GM04503 (cell line): ENCODE measurements at places on chromosomes 4 and X.

GRCh38 chr4:2728806-2729532 lies 27.2 kb downstream of the TNIP2 start:
- no peak for DNase-seq

GRCh38 chrX:85223359-85223758 lies 20.2 kb downstream of the SATL1 start:
- DNase-seq, result no peak

GRCh38 chr4:2874861-2875260 lies 31.2 kb downstream of the ADD1 start:
- DNase-seq, result no peak

DNA sequence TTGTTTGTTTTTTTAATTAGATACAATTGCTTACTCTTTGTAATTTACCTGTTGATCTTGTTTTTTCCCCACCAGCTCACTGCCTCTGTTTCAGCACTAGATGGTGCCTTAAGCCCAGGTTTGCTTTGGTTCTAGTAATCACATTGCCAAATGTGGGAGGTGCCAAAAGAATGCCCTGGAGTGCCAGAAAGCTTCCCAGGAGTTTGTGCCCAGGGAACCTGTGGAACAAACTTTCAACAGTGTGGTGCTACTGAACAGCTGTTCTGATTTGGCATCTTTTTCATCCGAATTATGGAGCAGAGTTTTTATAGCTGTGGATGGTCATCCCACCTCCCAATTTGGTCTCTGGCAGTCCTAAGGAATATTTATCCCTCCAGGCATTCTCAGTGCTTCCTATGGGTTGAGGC lies 1000.7 kb downstream of the STIM2 start:
- DNase-seq, result no peak

GRCh38 chrX:19912-20571 lies 261.1 kb upstream of the PLCXD1 start:
- no peak for DNase-seq

DNA sequence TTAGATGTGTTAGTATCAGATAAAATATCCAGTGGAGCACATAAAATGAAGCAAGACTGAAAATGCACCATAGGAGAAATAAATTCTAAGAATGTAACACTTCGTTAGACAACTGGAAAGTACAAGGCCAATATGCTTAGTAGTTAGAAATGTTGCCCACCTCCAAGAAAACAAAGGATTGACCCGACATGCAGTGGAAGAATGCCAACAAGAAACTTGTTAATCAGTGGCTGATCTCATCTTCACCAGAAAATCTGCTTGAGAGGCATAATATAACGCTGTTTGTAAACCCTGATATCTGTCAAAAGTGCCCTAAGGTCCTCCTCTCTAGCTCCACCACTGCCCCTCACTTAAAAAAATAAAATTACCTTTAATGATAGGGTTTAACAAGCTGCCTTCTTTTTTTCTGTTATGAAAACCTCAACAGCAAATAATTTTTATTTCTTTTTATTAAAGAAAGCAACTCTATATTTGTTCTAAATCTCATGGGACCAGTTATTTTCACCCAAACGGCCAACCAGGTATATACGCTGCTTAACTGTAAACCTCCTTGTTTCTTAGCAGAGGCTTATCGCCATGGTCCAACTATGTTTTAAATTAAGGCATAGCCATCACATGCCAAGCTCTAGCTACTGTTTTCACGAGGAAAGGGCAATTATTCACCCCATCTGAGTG lies 1.8 kb downstream of the RASGEF1B start:
- DNase-seq, result no peak

GRCh38 chr4:88752076-88752463 lies 54.4 kb upstream of the NAP1L5 start:
- DNase-seq, result no peak

DNA sequence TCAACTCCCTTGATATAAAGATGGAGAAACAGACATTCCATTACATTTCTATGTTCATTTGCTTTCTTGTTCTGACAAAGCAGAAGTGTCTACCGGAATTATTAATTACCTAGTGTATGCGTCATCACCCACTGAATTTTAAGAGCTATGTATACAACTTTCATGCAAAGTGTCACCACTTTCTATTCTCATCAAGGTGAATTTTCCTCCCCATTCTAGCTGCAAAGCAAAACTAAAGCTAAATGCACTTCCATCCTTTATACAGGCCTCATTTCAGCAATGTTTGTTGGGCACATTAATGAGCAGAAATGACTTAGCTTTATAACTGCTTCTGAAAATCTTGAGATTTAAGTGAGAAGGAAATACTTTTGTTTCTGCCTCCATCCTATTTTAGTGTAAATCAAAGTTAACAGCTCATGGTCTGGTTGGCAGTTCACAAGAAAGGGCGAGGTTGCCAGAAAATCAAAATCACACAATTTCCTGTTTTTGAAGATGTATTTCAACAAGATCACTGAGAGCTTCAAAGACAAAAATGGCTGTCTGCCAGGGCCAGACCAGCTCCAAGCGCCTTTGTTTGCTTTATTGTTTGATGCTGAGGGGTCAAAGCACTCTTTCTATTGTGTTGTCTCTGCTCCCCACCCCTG lies 7.2 kb upstream of the FAM9C start:
- DNase-seq, result no peak

DNA sequence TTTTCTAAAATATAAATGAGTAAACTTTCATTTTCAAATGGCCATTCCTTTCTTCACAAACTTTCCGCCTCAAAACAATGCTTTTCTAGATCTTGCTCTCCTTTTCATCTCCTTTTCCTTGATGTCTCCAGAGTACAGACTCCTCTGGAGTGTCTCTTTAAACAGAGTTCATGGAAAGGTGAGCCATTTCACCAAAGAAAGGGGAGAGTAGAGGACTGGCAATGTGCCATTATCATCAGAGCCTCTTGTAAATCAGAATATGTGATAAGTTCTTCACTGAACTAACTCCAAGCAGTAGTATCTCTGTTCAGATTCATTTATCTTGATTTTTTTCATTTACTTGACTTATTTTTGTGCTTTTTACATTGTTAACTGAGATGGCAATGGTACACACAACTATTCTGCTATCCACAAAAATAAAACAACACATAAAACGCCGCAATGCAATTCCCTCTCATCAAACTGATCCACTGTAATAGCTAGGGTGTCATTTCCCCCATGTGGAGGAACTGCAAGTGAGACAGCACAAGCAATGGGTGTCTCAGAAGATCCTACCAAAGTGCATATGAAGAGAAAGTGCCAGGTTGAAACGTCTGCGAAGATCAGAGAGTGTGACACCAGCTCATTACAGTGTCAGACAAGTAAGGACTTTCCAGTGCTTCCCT lies 125.4 kb downstream of the RASL11B start:
- DNase-seq, result no peak

DNA sequence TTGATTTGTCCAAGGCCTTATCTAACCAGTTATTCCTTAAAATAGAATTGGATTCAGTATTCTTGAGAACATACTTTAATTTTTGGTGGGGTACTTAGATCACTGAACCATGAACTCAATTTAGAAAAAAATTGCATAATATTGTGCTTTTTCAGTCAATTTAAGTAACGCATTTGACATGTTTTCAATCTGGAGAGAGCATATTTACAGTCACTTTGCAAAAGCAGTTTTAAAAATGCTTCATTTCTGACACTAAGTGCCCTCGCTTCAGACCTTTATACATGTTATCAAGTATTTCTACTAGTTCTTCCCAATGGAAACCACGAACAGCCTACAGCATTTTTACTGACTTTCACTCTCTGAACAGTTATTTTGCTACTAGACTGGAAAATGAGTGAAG lies 257.1 kb upstream of the NDST4 start:
- DNase-seq, result no peak

DNA sequence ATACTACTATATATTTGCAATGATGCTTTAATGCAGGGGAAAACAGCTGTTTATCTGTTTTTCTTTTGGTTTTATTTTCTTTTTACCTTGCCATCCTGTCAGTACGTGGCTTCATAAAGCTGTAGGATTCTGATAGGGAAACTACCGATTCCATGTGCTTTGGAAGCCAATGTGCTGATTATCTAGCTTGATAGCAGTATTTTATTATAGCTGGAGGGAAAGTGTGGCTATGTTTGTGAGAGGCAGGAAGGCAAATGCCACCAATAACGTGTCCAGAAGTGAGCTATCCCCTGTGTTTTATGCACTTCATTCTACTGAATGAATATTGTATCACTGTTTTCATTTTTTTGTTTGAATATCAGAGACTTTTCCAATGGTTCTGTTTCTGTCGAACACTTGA lies 43.7 kb downstream of the IL15 start:
- DNase-seq, result no peak

- DNase-seq, result no peak
Measured at GRCh38 chr4:140049024-140049848, 104.7 kb downstream of the MAML3 start.

DNA sequence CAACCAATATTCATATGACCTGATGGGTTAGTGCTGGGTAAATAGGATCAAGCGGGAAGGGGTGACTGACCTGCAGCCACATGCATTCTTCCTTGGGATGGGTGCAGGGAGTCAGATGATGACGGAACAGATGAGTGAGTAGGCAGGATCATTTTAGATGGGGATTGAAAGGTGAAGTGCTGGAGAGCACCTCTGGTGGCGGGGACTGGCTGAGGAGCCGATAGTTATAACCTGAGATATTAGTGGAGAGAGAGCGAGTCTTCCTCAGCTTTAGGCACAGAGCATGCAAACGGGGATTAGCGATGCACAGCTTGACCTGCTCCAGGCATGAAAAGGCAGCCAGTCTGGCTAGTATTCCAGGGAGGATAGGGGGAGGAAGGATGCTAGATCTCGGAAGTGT lies 99.1 kb downstream of the AFF1 start:
- DNase-seq, result no peak

GRCh38 chr4:7043284-7044136 lies at the start of gene TADA2B:
TADA2B (plus strand) TSS chr4:7043372; CDS start chr4:7043580, 208 bp downstream.
- DNase-seq, result no peak

DNA sequence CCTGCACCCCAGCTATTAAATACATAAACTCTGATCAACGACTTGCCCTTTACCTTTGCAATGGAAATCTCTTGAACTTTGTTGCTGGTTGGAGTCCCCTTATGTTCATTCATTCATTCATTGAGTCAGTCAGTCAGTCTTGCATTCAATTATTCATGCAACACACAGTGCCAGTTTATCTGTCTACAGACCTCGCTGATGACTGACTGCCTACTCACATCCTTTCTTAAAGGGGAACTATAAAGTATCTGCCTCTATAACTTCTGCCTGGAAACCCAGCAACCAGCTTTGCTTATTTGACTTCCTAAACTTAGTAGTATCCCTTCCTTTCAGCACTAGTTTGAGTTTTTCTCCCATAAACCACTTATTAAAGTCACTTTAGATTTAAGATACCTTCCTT lies 620.8 kb upstream of the ADGRL3 start:
- no peak for DNase-seq

- no peak for DNase-seq
Measured at GRCh38 chrX:41781500-41781899, 57.5 kb downstream of the GPR82 start.

DNA sequence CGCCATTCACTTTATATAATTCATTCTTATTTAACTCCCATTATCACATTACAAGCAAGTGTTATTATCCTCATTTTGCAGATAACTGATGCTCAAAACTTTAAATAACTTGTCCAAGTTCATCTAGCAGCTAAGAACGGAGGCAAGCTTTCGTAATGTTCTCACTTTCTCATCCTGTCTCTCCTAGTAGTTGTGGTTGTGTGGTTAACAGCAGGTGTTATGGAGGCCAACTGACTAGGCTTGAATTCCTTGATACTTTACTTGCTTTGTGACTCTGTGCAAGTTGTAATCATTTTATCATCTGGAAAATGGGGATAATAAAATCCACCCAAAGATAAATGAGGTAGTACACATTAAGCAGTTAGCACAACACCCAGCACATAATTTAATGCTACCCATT lies 109.9 kb upstream of the PTPN13 start:
- no peak for DNase-seq

GRCh38 chr4:65658117-65658516 lies 12.2 kb downstream of the EPHA5 start:
- DNase-seq, result no peak

DNA sequence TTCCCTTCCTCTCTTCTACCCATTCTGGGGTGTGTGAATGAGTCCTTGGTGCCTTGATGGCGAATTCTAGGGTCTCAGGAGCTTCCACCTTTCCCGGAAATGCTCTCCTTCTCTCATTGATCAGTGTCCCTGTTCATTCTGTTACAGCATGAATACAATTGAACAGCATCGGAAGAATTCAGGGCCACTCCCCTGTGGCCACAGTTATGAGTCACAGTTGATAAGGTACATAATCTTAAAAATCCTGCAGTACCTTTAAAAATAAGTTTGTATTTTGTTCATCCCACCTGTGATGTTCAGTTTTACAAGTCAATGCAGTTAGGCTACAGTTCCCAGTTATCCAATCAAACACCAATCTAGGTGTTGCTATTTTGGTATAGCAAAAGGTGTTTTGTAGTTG lies 47.3 kb upstream of the FAM9A start:
- no peak for DNase-seq

DNA sequence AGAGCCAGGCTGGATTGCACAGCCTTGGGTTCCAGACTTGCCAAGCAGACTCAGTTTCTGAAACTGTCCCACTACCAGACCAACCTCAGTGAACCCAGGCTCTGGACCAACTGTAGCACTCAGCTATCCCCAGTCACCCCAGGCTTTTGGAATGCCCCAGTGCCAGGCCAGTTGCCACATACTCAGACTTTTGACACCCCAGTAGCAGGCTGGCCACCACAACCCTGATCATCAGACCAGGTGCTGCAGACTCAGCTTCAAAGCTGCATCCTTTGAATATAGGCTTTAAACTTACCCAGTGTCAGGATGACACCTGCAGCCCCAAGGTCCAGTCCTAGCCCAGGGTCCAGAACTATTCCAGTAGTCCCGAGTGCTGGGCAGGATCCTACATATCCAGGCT lies 1389.9 kb downstream of the ARAP2 start:
- no peak for DNase-seq

- no peak for DNase-seq
Measured at GRCh38 chrX:154805696-154806091, 409 bp upstream of the MPP1 start.

DNA sequence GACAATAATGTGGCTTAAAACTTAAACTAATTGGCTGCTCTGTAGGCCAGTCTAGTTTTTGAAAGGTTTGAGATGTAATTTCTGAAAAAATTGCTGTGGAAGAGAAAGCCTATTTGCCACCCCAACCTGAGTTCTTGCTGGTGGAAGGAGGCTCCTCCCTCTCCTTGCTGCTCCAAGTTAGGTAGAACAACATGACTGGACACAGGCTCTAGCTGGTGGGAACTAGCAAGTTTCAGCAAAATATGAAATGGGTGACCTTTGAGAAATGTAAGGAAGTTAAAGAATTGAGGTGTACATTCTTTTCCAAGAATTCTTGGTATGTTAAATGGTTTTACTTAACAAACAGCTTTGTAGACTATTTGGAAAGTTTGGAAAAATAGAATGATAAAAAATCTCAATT lies 8.0 kb downstream of the RPL34 start:
- DNase-seq, result no peak

- DNase-seq, result no peak
Measured at GRCh38 chr4:66837279-66837922, 707.9 kb downstream of the CENPC start.
